ENCODE measurements at places on chromosomes 3 and 15. TPM values are rescaled to one million over a fixed set of nuclear protein-coding genes. Genes with fewer than 3 reads are reported as not detected.

PAK6 gene
- 17.7 TPM for total RNA-seq

EPHB1 gene
- total RNA-seq = 10.8 TPM

CFAP92 gene
- total RNA-seq = 1.7 TPM

ARHGAP31 gene
- total RNA-seq = 17.0 TPM

KCNMB3 gene
- total RNA-seq = 1.9 TPM

CLSTN2 gene
- total RNA-seq = 17.3 TPM

FETUB gene
- total RNA-seq = not detected
